ENCODE measurements at places on chromosomes 6 and 20.
A peak's percentile ranks its signal among the peaks of the same experiment; 100 is the strongest.

DNA sequence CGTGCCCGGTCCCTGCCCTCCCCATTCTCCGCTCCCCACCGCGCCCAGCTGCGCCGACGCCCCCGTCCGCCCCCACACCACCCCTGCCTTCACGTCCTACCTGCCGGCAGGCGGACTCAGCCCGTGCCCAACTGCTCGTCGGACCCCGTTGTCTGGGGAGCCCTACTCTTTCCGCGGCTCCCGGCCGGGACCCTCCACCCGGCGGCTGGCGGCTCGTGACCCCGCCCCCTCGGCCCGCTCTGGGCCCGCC lies at the start of gene SERAC1:
SERAC1 (minus strand) TSS at position 223 of the 250 bp plus-strand sequence. CDS start 9,899 bp downstream, outside the sequence.
- DNase-seq: no peak

DNA sequence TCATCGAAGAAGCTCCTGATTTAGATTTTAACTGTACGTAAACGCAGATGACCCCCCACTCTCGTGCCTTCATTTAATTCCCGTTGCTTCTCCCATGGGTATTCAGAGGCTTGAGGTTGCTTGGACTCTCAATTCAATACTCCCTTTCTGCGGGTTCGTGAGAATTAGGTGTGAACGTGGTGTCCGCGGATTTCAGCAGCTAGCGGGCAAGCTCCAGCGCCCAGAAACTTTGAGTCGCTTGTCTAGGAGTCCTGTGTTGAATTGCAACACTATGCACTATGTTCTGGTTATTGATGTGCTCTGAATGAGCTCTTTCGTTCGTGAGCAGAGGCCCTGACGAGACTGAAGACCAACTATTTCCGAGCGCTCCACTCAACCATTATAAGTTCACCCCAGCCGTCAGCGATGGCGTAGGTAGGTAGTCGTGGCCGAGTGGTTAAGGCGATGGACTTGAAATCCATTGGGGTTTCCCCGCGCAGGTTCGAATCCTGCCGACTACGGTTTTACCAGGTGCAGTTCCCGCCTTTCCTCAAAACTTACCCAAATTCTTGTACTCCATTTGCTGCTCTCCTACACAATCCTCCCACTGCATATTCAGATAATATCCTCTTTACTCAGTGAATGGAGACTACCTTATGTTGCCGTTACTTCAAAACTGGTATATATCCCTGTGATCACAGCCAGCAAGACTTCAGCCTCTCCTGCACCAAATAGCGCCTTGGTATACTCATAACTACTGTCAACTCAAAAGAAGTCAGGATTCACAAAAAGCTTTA lies 72.6 kb upstream of the ZNF184 start:
- DNase-seq: no peak

GRCh38 chr6:127959869-127960268 lies 59.0 kb upstream of the THEMIS start:
- no peak for DNase-seq

GRCh38 chr6:43773980-43774775 lies 4.2 kb downstream of the VEGFA start:
- peak; percentile 18 for DNase-seq

DNA sequence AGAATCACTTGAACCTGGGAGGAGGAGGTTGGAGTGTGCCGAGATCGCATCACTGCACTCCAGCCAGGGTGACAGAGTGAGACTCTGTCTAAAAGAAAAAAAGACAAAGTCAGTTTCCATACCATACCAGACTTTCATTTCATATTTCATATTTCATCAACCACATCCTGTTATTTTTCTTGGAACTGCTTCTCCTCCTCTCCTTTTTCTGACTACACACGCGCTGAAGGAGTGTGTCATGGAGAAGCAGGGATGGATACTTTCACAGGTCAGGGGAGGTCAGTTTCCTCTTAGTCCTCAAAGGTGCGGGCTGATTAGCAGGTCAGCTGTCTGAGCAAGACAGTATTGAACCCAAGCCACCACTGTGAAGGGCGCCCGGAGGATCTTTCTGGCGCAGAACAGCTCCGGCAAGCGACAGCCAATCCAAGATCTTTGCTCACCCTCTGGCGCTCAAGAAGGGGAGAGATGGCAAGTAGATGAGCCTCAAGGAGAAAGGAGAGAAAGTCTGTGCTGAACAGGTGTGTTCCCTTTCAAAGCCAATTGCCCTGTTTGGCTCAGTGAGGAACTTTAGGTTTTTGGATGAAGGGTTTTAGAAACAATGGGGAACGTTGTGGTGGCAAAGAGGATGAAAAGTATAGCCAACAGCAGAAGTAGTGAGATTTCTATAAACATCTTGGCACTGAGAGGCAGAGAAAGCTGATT lies 18.9 kb upstream of the SYNJ2 start:
- DNase-seq: no peak

GRCh38 chr20:46551522-46552381 lies 1.3 kb upstream of the OCSTAMP start:
- DNase-seq: no peak

GRCh38 chr6:115747719-115748118 lies 313.0 kb downstream of the FRK start:
- DNase-seq: no peak

DNA sequence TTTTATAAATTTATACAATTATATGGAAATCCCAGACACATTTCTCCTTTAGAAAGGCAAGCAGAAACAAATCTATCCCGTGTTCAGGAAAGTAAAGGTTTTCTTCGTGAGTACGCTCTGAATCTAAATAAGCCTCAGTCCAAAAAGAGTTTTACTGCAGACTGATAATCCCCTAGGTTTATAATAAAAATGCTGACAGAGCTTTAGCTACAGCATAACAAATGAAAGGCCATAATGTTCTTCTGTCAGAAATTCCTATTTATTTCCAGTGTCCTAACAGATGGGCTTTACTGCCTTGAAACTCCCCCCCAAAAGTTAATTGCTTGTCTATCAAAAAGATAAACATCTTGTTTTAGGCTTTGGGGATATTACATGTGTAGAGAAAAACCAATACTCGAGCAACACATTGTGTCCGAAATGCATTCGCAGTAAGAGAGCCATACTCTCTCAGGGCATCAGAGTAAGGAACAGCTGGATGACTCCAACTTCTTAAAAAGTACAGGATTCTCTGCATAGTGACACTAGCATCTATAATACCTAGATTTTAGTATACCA lies 109.0 kb downstream of the PRKN start:
- DNase-seq: no peak

- DNase-seq: peak; percentile 91
Measured at GRCh38 chr6:15365273-15365687, 119.4 kb downstream of the JARID2 start.

GRCh38 chr6:43076464-43077332 lies 584 bp downstream of the PTK7 start:
- DNase-seq: no peak

GRCh38 chr6:109747221-109747620 lies 56.1 kb downstream of the FIG4 start:
- no peak for DNase-seq

- DNase-seq: no peak
Measured at GRCh38 chr6:130965656-130966055, 97.4 kb downstream of the EPB41L2 start.

GRCh38 chr6:33695451-33695887 lies 16.0 kb downstream of the UQCC2 start:
- peak; percentile 33 for DNase-seq

- peak; percentile 35 for DNase-seq
Measured at GRCh38 chr20:60087563-60088105, 129.4 kb downstream of the CDH26 start.

- peak; percentile 61 for DNase-seq
Measured at GRCh38 chr6:4313044-4313686, 177.8 kb upstream of the ECI2 start.

DNA sequence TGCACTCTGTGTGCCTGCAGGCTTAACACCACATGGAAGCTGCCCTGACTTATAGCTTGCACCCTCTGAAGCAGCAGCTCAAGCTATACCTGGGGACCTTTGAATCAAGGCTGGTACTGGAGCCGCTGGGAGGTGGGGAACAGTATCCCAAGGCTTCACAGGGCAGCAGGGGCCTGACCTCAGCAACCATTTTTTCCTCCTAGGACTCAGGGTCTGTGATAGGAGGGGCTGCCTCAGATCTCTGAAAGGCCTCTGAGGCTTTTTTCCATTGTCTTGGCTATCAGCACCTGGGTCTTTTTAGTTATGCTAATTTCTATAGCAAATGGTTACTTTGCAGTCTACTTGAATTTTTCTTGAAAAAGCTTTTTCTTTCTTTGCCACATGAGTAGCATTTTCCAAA lies 80.2 kb upstream of the OPRM1 start:
- DNase-seq: no peak

DNA sequence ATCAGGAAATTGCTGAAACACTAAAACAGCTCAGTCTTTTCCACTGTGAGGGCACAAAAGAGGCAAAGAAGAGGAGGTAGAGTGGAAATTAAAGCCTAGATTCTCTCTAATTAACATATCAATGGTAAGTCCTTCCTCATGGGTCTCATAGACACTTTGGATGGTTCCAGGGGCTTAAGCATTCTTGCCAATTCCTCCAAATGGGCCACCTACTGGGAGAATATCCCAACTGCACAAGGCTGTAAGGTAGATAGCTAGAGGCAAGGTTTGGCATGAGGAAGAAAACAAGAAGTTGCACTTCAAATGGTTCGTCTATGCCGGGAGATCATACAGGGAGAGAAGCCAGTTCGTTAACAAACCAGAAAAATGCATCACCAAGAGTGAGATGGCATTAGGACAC lies 107.6 kb upstream of the KHDRBS2 start:
- DNase-seq: no peak

- DNase-seq: no peak
Measured at GRCh38 chr6:114281496-114281895, 61.3 kb downstream of the HS3ST5 start.

DNA sequence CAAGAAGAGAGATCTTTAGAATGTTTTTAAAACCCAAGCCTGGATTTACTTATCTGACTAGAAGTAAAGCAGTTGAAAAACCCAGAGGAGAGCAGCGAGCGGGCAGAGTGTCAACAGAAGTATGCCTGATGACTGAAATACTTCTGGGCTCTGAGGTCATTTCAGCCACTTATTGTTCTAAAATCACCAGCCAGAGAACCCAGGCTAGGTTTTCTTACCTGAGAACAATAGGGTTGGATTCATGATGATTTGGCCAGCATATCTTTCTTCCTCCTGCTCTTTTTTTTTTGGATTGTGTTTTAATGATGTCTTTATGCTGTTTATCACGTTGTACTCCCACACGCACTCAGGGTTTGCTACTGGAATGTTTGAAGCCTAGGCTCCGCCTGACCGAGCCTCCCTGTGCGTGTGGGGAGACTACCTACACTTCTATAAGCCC lies 63.0 kb upstream of the KIF25 start:
- DNase-seq: no peak

GRCh38 chr6:47579040-47579439 lies 101.5 kb downstream of the CD2AP start:
- DNase-seq: no peak

DNA sequence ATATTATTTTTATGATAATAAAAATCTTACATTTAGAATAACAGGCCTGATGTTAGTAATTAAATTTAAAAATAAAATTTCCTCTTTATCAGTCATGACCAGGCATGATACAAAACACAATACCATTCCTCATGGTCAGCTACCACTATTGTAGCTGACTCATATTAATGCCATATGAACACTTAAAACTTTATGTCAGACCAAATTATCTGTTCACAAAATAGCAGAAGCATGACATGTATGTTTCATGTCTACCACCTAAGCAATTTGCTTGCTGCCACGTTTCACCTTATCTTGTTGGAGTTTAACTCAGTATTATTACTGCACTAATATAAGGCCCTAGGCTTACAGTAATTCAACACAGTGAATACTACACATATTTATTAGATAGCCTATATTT lies 65.7 kb downstream of the HTR1B start:
- no peak for DNase-seq

GRCh38 chr6:34383161-34383631 lies 9.3 kb downstream of the NUDT3 start:
- DNase-seq: no peak

- DNase-seq: no peak
Measured at GRCh38 chr6:170317718-170318117, 11.2 kb downstream of the FAM120B start.

DNA sequence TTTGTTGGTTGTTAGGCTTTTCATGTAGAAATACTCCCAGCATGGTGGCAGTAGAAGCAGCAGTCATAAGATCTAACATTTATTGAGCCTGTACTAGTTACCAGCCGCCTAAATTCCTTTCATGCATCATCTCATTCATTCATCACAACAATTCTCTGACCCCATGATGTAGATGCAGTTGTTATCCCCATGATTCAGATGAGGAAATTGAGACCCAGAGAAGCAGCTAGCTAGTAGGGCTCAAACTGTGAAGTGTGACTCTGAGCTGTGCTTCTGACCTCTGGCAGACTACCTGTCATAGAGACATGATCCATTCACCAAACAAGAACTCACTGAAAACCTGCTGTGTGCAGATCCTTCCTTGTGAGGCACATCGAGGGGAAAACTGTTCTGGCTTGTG lies 16.9 kb downstream of the RREB1 start:
- DNase-seq: no peak

DNA sequence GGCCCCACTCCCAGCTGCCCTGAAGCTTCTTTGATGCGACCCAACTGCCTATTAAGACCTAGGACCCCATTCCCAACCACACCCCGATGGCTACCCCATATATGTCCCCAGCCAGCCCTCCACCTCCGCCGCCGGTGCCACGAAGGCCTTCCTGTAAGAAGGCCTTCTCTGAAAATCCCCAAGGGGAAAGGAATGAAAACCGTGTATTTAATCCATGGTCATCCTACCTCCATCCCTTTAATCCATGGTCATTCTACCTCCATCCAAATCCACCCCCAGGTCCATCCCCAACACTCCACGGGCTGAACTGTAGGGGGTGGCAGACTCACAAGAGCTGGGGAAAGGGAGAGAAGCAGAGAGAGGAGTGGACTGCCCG lies 545 bp upstream of the VSX1 start:
- DNase-seq: no peak

DNA sequence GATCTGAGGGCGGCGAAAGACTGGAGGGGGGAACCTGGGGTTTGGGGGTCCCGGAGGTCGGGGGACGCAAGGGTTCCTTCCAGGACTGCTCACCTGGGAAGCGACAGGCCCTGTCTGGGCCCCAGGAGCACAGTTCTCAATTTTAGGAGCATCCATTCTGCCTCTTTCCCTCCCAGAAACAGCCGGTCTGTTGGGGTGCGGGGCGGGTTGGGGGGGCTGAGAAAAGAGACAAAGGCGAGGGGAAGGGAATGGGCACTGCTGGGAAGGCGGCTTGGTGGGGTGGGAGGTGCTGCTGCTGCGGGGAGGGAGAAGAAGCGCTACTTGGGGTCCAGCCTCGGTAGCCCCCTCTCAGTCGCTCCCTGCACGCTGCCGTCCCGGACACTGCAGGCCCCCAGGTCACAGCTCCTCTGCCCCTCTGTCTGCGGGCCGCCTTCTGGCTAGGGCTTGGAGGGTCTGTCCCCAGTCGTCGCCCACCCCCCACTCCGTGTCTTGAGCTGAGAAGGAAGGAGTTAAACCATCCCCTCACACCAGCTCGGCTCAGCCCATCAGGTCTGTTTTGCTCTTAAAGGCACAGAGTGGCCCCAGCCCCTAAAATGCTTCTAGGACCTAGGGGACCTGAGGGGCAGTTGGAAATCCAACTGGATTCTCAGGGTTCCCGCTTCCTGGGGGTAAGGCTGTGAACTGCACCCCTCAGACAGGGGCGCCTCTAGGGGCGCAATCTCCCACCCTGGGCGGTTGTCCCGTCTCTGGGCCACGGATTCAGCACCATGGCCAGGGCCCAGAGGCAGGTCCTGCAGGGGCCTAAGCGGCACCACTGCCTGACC lies 690 bp downstream of the GDAP1L1 start:
- peak; percentile 39 for DNase-seq

- DNase-seq: no peak
Measured at GRCh38 chr6:153568628-153569027, 437.5 kb upstream of the RGS17 start.

- no peak for DNase-seq
Measured at GRCh38 chr20:43102394-43102793, 87.3 kb downstream of the PTPRT start.

- DNase-seq: no peak
Measured at GRCh38 chr6:145883263-145883662, 68.7 kb upstream of the FBXO30 start.
